ENCODE measurements at places on chromosomes 5 and 9. TPM values are rescaled to one million over a fixed set of nuclear protein-coding genes. Genes with fewer than 3 reads are reported as not detected.

The CD180 gene
- not detected for total RNA-seq

The RUSC2 gene
- 28.6 TPM for total RNA-seq

The ZCCHC7 gene
- 32.6 TPM for total RNA-seq

The HBEGF gene
- total RNA-seq, result 2.5 TPM

The WNT8A gene
- total RNA-seq, result not detected

The FYB1 gene
- under 0.01 TPM for total RNA-seq

The EGFLAM gene
- 11.2 TPM for total RNA-seq

The TSSK1B gene
- 0.72 TPM for total RNA-seq

The IL5 gene
- total RNA-seq, result not detected

The SEMA6A gene
- total RNA-seq, result under 0.01 TPM

The AGXT2 gene
- not detected for total RNA-seq

The TMEM252 gene
- not detected for total RNA-seq

The ACOT12 gene
- not detected for total RNA-seq

The CDC20B gene
- total RNA-seq, result not detected

The TTLL11 gene
- total RNA-seq, result 8.0 TPM

The CCDC183 gene
- not detected for total RNA-seq

The SPTAN1 gene
- 354 TPM for total RNA-seq

The TAF11L10 gene
- total RNA-seq, result not detected

The THBS4 gene
- 0.29 TPM for total RNA-seq

The TNC gene
- total RNA-seq, result 611 TPM

The QRFP gene
- not detected for total RNA-seq

The LHX3 gene
- under 0.01 TPM for total RNA-seq

The POU5F2 gene
- total RNA-seq, result 1.8 TPM

The ZFP2 gene
- total RNA-seq, result 1.4 TPM

The SMIM33 gene
- total RNA-seq, result not detected

The UNC13B gene
- 24.8 TPM for total RNA-seq

The TMOD1 gene
- total RNA-seq, result not detected

The TMEM174 gene
- not detected for total RNA-seq

The NRG2 gene
- 0.72 TPM for total RNA-seq

The SH3GL2 gene
- 0.29 TPM for total RNA-seq

The SNX18 gene
- total RNA-seq, result 69.0 TPM

The PCDHGC4 gene
- 3.8 TPM for total RNA-seq

The PRUNE2 gene
- 80.0 TPM for total RNA-seq

The PGM5 gene
- total RNA-seq, result 0.36 TPM

The CDKN2A gene
- total RNA-seq, result 32.1 TPM

The ZBED3 gene
- total RNA-seq, result 4.7 TPM

The CER1 gene
- total RNA-seq, result not detected

The SLC1A3 gene
- 76.9 TPM for total RNA-seq

The CTXN3 gene
- total RNA-seq, result not detected

The SPINK4 gene
- not detected for total RNA-seq

The GAS1 gene
- total RNA-seq, result 107 TPM
